Pulmonary artery endothelial cell (primary cell): ENCODE measurements at places on chromosomes 16 and 17.
A peak's percentile ranks its signal among the peaks of the same experiment; 100 is the strongest.

GRCh38 chr17:67427424-67427823 lies 50.3 kb downstream of the PITPNC1 start:
- DNase-seq, result no peak

- no peak for DNase-seq
Observed at GRCh38 chr16:74637742-74638453, 28.8 kb downstream of the RFWD3 start.

DNA sequence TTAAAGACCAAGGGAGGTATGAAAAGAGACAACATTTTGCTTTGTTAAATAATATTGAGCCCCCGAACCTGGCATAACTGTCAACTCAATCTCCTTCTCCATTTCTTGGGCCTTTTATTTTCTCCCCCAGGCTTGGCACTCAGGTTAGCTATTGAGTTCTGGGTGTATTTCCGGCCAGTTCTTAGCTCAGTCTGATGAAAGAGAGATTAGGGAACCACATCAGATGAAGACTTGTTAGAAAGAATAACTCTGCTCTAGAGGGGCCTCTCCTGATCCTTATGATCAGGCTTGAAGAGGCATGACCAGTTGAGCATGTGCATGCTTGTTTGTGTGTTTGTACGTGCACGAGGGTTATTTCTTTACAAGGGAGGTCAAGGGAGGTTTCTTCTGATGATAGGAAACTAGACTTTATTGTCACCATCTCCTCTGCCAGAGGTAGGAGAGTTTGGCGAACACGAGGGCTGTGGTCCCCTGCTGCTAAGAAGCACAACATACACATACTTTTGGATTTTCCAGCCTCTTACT lies 29.2 kb upstream of the HS3ST2 start:
- no peak for DNase-seq

- DNase-seq, result no peak
Observed at GRCh38 chr17:19651451-19652238, 3.1 kb downstream of the ALDH3A2 start.

GRCh38 chr17:47812146-47812920 lies 9.3 kb downstream of the OSBPL7 start:
- DNase-seq, result no peak

- DNase-seq, result no peak
Observed at GRCh38 chr16:73233329-73233765, 185.4 kb upstream of the ZFHX3 start.

GRCh38 chr17:47844814-47845715 lies 4.0 kb upstream of the SCRN2 start:
- no peak for DNase-seq

- no peak for DNase-seq
Observed at GRCh38 chr17:7315570-7316235, 543 bp upstream of the GPS2 start.

GRCh38 chr17:64004903-64005733 lies 7.0 kb downstream of the PRR29 start:
- no peak for DNase-seq

DNA sequence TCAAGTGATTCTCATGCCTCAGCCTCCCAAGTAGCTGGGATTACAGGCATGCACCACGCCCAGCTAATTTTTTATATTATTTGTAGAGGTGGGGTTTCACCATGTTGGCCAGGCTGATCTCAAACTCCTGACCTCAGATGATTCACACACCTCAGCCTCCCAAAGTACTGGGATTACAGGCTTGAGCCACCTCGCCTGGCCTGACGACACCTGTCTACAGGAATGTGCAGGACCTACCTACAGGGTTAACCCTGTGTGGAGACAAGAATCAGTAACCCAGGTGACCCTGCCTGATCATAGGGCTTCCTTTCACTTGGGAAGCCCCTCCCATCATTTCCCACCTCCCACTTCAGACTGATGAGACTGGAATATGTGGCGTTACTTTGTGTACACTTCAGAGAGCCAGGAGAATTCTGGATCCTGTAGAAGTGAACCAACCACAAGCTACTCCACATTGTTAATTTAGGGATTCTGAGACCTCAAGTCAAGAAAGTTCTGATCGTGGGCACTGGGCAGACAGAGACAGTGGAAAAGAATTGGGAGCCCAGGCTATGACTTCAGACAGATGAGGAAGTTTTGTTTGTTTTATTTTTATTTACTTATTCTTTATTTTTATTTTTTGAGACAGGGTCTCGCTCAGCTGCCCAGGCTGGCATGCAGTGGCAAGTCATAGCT lies 5.7 kb upstream of the MILR1 start:
- no peak for DNase-seq

GRCh38 chr16:72172105-72173034 lies at the start of gene PMFBP1:
Gene PMFBP1 (minus strand): TSS chr16:72172155. CDS start chr16:72171208, 947 bp downstream.
- peak; percentile 84 for DNase-seq

- no peak for DNase-seq
Observed at GRCh38 chr16:79247386-79247785, 353.2 kb downstream of the MAF start.

- no peak for DNase-seq
Observed at GRCh38 chr17:79049821-79050220, 24.8 kb upstream of the ENGASE start.

GRCh38 chr17:82791532-82791931 lies 39.7 kb downstream of the TBCD start:
- peak; percentile 41 for DNase-seq

- no peak for DNase-seq
Observed at GRCh38 chr16:3180445-3180878, 7.5 kb upstream of the OR1F1 start.

GRCh38 chr17:8941520-8941919 lies 24.0 kb downstream of the PIK3R5 start:
- no peak for DNase-seq
